Left cardiac atrium (tissue), 4 donors: ENCODE measurements at places on chromosomes 4 and X.

DNA sequence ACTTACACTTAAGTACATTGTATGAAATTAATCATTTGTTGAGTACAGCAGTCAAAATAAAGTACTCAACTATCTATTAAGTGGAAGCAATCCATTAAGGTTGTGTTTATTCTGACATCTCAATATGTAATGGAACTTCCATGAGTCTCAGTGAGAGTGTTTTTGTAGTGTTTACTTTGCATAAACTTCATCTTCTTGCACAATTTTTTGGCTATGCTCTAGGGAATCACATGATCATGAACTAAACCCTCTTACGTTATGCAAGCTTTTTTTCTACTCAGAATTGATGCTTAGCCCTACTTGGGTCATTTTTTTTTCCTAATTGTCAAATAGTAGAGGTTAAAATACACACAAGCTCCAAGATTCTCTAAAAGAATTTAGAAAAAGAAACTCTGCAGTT is 21.1 kb upstream of the PIGA start:
- DNase-seq, result no peak

- no peak for DNase-seq
These were observed 117.9 kb downstream of the CPZ start for GRCh38 chr4:8710416-8710815.

- DNase-seq, result no peak
These were observed 39.4 kb downstream of the UGT2A2 start for GRCh38 chr4:69600013-69600412.

DNA sequence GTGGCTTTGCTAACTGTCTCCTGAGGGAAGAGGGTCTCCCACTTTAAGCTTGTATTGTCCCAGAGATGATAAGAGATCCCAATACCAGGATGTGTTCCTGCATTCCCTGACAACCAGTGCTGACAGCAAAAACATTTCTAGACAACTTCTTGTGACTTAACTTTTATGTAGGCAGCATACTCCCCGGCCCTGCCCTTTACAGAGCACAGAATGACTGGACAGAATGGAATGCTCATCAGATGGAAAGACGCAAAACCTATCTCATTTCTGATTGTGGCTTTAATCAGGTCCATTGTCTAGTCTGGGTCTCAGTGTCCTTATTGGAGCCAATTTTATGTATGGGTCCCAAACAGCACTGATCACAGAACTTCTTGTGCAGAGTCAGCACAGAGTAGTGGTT is 18.2 kb upstream of the PLAC1 start:
- DNase-seq, result no peak

GRCh38 chr4:176745902-176746301 is 46.8 kb downstream of the VEGFC start:
- no peak for DNase-seq
